ENCODE measurements at places on chromosomes 4 and X.

GRCh38 chr4:184932343-184932742 is 85.9 kb upstream of the HELT start:
- DNase-seq: no peak

- DNase-seq: peak; percentile 53
Observed at GRCh38 chr4:154626793-154627484, 14.5 kb upstream of the FGG start.

DNA sequence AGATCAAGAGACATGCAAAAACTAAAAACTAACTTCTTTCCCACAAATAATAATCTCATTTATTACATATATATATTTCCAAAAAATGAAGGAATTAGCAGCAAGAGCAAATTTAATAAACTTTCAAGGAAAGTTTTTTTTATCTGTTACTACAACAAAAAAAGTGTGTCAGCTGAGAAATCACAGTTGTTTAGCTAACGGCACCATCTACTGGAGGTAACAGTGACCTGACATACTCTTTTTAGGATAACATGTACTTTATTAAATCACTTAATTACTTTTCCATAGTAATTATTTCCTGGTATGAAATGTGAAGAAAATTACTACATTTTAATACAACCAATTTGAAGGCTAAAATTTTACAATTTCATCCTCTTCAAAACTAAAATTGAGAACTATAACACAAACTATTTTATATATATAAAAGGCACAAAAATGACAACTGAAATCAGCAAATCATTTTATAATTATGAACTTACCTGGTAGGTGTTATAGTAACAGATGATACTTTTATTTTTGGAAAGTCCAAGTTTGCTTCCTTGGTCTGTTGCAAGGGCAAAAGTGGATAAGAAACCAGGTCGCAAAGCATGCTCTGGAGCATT is 9.1 kb downstream of the LAMTOR3 start:
- DNase-seq: no peak

DNA sequence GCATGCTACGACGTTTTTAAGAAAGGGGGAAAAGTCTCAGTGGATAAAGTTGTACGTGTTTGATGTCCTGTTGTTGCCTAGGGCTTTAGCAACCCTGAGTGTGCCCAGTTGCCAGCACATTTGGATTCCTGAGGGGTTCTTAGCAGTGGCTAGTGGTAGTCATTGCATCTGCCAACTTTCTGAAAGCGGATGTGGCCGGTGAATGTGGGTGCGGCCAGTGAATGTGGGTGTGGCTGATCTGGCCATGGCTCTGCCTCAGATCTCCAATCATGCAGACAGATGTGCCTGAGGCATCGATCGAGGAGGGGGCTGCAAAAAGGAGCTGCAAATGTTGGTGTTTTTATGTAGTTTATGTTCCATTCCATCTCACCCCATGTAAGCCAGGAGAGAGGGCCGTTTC is 41.5 kb upstream of the FAT1 start:
- DNase-seq: no peak

- no peak for DNase-seq
Observed at GRCh38 chrX:45622538-45622937, 421.9 kb upstream of the DIPK2B start.

DNA sequence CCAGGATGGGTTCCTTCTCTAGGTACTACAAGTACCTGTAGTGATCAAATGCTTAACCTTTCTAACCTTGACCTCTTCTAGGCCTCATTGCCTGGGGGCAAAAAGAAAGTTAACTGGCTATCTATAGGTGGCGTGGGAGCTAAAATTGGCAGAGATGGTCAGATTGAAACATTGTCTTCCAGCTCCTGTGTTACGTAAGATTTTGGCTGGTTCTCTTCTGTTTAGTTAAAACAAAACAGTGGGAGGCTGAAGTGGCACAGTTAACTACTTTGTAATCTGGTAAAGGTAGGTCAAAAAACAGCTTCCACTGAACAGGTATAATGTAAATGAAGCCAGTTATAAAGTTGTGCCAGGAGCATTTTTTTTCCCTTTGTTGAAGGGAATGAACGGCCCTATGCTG is 115.2 kb downstream of the MBNL3 start:
- no peak for DNase-seq

- no peak for DNase-seq
Observed at GRCh38 chr4:139828966-139829664, 163.5 kb downstream of the MGST2 start.

- no peak for DNase-seq
Observed at GRCh38 chrX:6227453-6227835, 1.2 kb downstream of the NLGN4X start.
